ENCODE measurements at places on chromosomes 4 and X. TPM values are rescaled to one million over a fixed set of nuclear protein-coding genes. Genes with fewer than 3 reads are reported as not detected.

The TRPC3 gene
- not detected for total RNA-seq

DNA sequence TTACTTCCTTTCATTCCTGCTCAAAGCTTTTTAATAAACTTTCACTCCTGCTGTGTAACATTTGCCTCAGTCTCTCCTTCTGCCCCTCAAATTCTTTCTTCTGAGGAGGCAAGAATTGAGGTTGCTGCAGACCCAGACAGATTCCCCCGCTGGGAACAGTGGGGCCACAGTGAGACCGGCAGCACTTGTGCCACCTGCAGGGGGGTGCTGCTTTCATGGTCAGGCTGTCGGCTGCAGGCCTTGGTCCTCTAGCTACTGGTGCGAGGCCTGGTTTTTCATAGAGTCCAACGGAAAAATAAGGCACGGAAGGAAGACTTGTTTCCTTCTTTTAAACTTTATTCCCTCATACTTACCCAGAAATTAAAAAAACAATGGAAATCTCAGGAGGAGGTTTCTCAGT lies 296.7 kb downstream of the NR3C2 start:
- no peak for ATAC-seq

- ATAC-seq: no peak
Measured at GRCh38 chr4:17701882-17702281, 79.5 kb downstream of the FAM184B start.

The CABS1 gene
- total RNA-seq: not detected

The CXCL5 gene
- total RNA-seq: 0.12 TPM

All from esophagus mucosa (tissue), 1 donor.